ENCODE measurements at places on chromosomes 13 and 19. TPM values are rescaled to one million over a fixed set of nuclear protein-coding genes. Genes with fewer than 3 reads are reported as not detected.

ADGRL1 gene
- 1.1 TPM for polyA plus RNA-seq

CCDC9 gene
- not detected for polyA plus RNA-seq

GPR12 gene
- 4.3 TPM for polyA plus RNA-seq

ZNF8 gene
- 0.55 TPM for polyA plus RNA-seq

ZNF208 gene
- polyA plus RNA-seq: 115 TPM

COMP gene
- not detected for polyA plus RNA-seq

TNFSF9 gene
- polyA plus RNA-seq: 0.14 TPM

IFI30 gene
- 0.28 TPM for polyA plus RNA-seq

Data from Purkinje cell (primary cell).